ENCODE measurements at places on chromosomes 3 and 15. TPM values are rescaled to one million over a fixed set of nuclear protein-coding genes. Genes with fewer than 3 reads are reported as not detected.

EFCC1 gene
- polyA plus RNA-seq = not detected

TNFSF10 gene
- polyA plus RNA-seq = 33.5 TPM

TEX55 gene
- polyA plus RNA-seq = not detected

FBXW12 gene
- polyA plus RNA-seq = not detected
